ENCODE measurements at places on chromosomes 7 and 10. TPM values are rescaled to one million over a fixed set of nuclear protein-coding genes. Genes with fewer than 3 reads are reported as not detected.

Gene CRHR2
- total RNA-seq: 0.27 TPM

Gene KIF11
- 31.0 TPM for total RNA-seq

Gene SLC26A5
- total RNA-seq: 0.28 TPM

Gene FAM25C
- total RNA-seq: not detected

GRCh38 chr7:7220821-7221220 lies 38.5 kb downstream of the C1GALT1 start:
- no peaks in the 10 kb centered on the region for H3K27me3 ChIP-seq
- H3K4me3 ChIP-seq: no peak overlapping the region
- no peaks in the 10 kb centered on the region for H3K4me1 ChIP-seq

DNA sequence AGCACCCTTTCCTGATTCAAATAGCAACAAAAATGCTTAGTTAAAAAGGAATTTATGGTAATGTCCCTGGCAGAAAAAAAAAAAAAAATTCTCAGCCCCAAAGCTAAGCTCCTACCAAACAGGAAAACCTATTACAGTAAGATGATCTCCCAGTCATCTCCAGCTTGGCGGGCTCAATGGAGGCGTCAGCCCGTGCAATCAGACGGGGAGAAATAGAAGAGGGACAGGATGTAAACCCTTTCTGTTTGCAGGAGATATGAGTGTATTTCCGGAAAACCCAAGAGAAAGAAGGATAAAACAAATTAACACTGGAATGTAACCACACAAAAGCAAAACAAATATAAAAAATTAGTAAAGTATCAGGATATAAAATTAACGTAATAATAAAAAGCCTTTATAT lies 242.8 kb downstream of the TCERG1L start:
- H3K27me3 ChIP-seq: no peaks in the 10 kb centered on the region
- no peaks in the 10 kb centered on the region for H3K36me3 ChIP-seq
- no peak overlapping the region for H3K4me3 ChIP-seq
- DNase-seq: no peak

- no peak overlapping the region for H3K4me3 ChIP-seq
- H3K36me3 ChIP-seq: no peaks in the 10 kb centered on the region
- H3K27me3 ChIP-seq: no peaks in the 10 kb centered on the region
- H3K4me1 ChIP-seq: no peaks in the 10 kb centered on the region
- no peak for DNase-seq
- no peak overlapping the region for H3K27ac ChIP-seq
Observed at GRCh38 chr7:17843041-17843440, 97.3 kb downstream of the SNX13 start.

DNA sequence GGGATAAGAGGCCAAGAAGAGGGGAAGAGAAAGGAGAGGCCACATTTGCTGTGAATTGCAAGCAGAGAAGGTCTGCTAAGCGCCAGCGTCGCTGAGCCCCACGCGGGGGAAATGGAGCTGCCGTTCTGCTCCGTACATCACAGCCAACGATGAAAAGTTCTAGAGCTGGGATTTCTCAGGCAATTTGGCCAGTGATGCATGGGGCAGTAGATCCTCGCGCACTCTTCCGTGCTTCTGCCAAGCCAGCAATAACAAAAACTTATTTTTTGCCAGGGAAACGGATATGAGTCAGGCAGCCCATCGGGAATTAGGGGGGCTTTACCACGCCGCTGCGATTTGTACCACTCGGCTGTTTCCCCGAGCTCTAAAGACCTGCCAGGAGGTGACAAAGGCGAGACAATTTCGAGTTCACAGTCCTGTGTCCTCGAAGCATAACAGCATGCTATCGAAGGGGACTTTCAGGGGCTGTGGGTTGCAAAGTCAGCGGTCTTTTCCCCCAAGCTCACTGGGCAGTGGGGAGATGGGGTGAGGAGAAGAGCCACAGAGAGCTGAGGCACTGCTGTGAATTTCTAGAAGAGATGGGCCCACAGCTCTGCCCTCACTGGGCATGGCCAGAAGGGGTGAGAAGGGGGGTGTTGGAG lies 30.0 kb upstream of the SLF2 start:
- H3K27ac ChIP-seq: peak overlapping the region; percentile 71

- no peaks in the 10 kb centered on the region for H3K27me3 ChIP-seq
- no peaks in the 10 kb centered on the region for H3K4me1 ChIP-seq
- no peak overlapping the region for H3K27ac ChIP-seq
- no peak for DNase-seq
Observed at GRCh38 chr7:51286401-51286800, 30.2 kb downstream of the COBL start.

- DNase-seq: no peak
- no peak overlapping the region for H3K4me3 ChIP-seq
- H3K36me3 ChIP-seq: no peaks in the 10 kb centered on the region
Observed at GRCh38 chr7:111732923-111733322, 170.6 kb upstream of the IMMP2L start.

Measured in uterus (tissue), 4 donors.